AG04450 (cell line): ENCODE measurements at places on chromosomes 1 and 21.
A peak's percentile ranks its signal among the peaks of the same experiment; 100 is the strongest.

GRCh38 chr1:111592389-111593361, 26.9 kb upstream of the RAP1A start:
- DNase-seq, result peak; percentile 55

GRCh38 chr1:17118268-17118667, 983 bp downstream of the PADI2 start:
- no peak for DNase-seq

DNA sequence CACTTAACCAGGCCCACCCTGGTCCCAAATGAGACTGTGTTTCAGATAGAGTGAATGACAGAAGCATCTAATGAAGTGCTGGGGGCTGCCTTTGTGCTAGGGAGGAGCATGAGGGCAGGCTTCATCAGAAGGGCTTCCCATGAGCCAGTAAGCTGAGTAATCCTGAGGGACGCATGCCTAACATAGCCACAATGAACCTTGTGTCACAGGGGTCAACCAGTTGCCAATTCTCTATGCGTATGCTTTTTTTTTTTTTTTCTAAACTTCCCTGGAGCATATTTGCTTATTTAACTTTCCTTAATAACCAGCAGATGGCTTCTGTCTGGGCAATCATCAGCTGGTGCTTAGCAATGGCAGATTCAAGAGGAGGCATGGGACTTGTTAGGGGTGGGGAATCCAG, 25.5 kb upstream of the CYP2J2 start:
- no peak for DNase-seq

DNA sequence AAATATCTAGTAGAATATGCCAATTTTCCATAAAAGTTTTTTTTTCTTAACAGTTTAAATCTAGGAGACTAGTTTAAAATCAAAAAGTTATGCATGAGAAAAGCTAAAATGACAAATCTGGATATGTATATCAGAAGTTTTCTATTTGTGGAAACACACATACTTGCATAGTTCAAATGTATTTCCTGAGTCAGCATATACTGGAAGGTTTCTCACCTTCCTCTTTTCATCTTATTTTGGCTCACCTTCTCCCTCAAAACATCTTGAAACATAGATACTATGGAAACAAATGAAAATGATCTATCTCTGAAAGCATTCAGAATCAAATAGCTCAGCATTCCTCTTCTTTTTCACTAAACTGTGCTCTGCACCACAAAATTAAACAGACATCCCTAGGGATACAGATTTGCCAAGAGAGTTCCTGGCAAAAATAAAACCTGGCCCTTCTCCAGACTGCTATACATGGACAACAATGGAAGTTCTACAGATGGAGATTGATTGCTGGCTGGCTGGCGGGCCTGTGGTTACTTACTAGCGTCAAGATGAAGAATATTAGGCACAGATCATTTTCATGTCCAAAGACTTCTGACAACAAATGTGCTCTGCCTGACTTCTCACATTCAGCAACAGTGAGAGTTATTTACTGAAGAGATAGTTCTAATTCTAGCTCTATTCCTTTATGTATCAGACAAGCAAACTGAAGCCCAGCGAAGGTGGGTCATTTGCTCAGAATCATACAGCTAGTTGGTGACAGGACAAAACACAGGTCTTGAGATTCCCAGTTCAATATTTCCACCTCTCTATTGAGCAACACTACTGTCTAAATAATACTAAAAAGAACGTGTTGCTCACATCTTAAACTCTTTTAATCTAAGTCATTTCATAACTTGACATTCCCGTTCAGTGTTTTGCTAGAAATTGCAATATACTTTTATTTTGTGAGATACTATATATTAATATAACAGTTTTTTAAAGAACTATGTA, 26.6 kb downstream of the DIPK1A start:
- DNase-seq, result peak; percentile 50

DNA sequence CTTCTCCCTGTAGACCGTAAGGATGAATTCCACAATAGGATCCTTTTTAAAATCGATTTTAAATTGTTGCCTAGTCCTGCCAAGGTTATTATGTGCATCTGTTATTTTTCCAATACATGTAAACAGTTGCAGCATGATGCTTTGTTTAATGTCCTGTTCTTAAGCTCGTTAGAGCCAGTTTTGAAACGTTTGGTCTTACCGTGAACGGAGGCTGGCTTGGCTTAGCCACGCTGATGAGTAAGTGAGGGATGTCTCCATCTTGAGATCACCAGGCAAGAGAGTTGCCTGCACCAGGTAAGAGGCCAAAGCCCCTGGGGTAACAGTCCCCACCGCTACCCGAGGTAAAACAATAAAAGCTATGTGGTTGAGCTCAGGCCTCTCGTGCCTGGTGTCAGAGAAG, 17.3 kb downstream of the CSTB start:
- DNase-seq, result no peak

GRCh38 chr21:41501919-41502318, 6.0 kb downstream of the TMPRSS2 start:
- DNase-seq, result no peak

GRCh38 chr1:165874643-165875042, 47.2 kb downstream of the UCK2 start:
- no peak for DNase-seq

- peak; percentile 81 for DNase-seq
These were observed 1.1 kb upstream of the PPM1J start for GRCh38 chr1:112716133-112716720.

GRCh38 chr1:11413986-11414391, 65.0 kb upstream of the DISP3 start:
- DNase-seq, result no peak

DNA sequence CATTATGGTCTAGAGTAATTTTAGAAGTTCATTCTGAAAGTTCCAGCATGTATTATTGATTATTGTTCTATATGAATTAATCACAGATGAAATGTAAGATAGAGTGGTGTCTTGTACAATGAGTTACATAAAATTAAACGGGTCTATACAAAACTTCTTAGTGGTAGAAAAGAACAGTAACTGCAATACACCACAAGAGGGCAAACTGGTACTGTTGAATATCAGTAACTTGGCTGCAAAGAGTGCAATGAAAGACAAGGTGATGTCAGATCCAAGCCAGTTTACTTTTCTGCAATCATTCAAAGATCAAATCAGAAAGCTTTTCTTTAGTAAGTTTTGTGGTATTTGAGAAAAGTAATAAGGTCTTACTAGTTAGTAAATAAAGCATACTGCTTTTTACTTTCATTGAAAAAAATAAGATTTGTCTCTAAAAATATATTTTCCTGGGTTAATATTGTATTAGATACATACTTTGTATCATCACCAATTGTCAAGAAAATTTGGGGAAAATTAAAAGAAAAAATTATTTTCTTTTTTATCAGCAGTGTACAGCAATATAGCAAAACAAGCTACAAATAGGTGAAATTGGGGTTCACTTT, 66.4 kb upstream of the BTG3 start:
- DNase-seq, result peak; percentile 37

DNA sequence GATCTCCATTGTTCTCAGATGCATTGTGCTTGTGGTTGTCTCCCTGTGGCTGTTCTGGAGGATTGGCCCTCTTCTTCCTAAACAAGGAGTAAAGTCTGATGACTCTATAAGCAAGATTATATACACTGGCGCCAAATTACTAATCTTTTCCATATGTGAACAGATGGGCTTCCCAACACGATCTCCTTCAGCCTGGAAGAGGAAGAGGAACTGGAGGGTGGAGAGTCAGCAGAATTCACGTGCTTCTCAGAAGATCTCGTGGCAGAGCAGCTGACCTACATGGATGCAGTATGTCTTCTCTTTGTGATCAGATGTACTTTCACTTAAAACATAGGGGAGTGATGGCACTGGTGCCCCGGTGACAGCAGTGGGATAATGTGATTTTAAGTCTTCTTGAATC, 78.7 kb downstream of the RGL1 start:
- DNase-seq, result no peak

DNA sequence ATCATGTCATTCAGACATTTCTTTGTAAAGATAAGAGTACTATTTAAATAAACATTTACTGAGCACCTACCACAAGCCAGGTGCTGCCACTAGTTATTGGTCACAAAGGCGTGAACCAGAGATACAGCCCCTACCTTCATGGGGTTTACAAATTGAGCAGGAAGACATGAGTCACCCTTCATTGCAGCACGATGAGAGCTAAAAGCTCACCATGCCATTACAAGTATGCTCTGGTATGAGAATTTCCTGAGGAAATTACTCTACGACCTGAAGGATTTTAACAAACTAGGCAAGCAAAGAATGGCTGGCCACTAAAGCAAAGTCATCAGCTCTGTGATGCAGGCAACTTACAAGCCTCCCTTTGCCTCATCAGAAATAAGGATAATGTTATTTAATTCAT, 346.8 kb downstream of the BRINP2 start:
- no peak for DNase-seq

DNA sequence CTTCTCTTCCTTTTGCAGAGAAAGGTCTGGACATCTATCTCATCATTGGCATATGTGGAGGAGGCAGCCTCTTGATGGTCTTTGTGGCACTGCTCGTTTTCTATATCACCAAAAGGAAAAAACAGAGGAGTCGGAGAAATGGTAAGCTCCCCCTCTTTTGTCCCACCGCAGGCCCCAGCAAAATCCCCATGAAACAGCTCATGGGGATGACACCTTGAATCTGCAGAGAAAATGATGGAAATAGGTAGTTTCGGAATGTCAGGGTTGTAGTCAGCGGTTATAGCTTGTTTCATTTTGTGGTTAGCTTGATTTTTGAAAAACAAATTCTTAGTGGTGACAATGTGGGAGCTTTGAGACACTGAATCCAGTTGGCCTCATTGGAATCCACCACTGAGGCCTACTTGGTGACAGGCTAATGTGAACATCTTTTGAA, 10.3 kb downstream of the CD2 start:
- DNase-seq, result no peak

DNA sequence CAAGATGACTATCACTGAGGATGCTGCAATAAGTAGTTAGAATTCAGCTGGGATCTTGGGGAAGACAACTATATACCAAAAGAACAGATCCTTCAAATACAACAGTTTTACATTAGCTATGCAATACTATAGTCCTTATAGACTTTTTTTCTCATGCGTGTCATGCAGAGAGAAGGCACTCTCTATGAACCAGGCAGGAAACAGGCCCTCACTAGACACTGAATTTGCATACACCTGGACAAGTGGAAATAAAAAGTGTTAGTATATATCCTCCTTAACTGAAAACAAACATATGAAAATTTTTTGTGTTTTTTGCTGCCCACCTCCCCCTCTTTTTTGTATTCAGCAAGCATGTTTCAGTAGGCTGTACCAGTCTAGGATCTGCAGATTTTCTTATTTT, 29.9 kb downstream of the TMCO1 start:
- no peak for DNase-seq

GRCh38 chr1:99731384-99731783, 35.1 kb downstream of the FRRS1 start:
- DNase-seq, result peak; percentile 42

GRCh38 chr1:94676686-94677085, 135.1 kb upstream of the F3 start:
- no peak for DNase-seq

DNA sequence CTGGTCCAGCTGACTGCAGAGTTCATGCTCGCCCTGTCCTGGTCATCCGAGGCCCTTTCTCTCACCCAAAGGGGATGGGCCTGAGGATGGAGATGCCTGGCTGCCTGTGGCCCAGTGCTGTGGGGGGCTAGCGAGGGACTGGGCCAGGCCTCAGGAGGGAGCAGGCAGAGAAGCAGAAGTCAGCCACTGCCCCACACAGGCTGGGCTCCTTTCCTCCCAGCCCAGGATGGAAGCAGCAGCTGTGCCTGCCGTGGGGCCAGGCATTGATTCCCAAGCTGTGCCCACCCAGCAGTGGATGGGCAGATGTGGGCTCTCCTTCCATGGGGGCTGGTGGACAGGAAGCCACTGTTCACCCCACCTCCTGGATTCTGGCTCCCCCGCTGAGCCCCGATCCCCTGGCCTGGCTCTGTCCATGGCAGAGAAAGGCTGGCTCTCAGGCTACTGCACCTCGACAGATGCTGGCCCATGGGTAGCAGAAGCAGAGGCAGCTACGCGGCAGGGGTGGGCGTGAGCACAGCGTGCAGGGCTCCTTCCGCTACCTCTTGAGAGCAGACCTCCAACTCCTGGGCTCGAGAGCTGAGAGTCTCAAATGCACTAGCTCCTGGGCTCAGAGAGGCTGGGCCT, 24.6 kb downstream of the RUNX3 start:
- DNase-seq, result no peak

- DNase-seq, result no peak
These were observed 328.3 kb downstream of the SMYD3 start for GRCh38 chr1:246178717-246179311.

GRCh38 chr1:20376880-20377494, 86.3 kb downstream of the VWA5B1 start:
- no peak for DNase-seq

- DNase-seq, result no peak
These were observed 9.9 kb downstream of the LMO4 start for GRCh38 chr1:87338566-87338965.

DNA sequence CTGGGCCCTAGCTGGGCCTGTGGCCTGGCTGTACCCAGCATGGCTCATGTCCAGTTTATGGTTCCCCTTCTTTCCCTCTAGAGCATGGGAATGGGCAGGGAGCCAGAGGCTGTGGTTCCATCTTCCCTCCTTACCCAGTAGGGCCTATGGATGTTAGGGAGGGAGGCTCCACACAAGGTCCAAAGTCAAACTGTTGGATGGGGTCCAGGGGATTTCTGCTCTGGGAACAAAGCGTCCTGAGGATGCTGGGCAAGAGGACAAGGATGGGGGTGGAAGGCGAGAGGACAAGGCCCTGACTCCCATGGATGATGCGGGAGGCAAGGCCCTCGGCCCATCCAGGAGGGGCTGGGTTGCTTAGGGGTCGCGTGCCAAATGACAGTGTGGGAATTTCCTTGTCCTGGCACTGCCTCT, 17.3 kb downstream of the CSF1 start:
- DNase-seq, result no peak

- no peak for DNase-seq
These were observed 103.9 kb downstream of the CASZ1 start for GRCh38 chr1:10692401-10693021.

DNA sequence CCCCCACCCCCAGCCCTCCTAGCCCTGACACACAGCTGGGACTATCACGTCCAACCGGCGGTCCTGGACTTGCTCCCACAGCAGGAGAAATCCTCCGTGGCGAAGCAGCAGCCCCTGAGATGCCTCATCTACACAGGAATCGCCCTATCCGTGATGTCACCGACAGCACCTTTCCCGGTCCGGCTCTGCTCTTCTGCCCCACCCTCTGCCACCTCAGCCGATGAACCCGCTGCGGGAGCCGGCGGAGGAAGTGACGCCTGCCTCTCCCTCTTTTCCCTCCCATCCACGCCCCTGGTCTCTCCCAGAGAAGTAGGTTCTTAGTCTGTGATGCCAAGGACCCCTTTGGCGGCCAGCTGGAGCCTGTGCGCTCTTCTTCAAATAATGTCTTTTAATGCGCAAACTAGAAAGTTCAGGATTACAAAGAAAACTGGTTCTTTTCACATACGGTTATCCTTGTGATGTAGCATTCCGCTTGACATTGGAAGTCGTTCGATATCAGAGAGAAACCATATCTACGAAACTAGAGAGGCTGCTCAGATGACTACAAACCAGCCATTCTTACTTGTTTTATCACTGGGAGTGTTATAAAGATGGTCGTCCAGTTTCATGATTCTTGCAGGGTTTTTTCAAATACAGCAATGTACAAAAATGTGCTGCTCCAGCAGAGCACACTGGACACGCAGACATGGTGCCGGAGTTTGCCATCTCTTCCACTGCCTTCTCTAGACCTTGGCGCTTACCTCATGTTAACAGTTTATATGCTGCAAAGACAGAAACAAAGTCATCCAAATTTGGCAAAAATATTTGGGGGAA, 120.3 kb downstream of the PPIAL4G start:
- no peak for DNase-seq
